ENCODE measurements at places on chromosomes 6 and 20. TPM values are rescaled to one million over a fixed set of nuclear protein-coding genes. Genes with fewer than 3 reads are reported as not detected.

ROS1 gene
- total RNA-seq, result not detected

ZSCAN16 gene
- 3.4 TPM for total RNA-seq

HLA-DQA2 gene
- 1.5 TPM for total RNA-seq

- no peak for DNase-seq
Measured at GRCh38 chr6:53476964-53477363, 67.9 kb downstream of the GCLC start.

- no peak for DNase-seq
Measured at GRCh38 chr20:5065879-5066383, 53.8 kb downstream of the PCNA start.

DNA sequence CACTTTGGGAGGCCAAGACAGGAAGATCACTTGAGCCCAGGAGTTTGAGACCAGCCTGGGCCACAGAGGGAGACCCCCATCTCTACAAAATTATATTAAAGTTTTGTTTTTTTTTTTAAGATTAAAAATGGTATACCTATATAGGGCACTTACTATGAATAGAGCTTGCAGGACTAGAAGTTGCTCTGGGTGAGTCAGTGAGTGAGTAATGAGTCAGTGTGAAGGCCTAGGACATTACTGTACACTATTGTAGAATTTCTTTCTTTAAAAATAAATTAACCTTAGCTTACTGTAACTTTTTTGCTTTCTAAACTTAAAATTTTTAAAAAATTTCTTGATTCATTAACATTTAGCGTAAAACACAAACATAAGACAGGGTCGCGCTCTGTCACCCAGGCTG, 29.7 kb downstream of the STK35 start:
- DNase-seq, result no peak

DNA sequence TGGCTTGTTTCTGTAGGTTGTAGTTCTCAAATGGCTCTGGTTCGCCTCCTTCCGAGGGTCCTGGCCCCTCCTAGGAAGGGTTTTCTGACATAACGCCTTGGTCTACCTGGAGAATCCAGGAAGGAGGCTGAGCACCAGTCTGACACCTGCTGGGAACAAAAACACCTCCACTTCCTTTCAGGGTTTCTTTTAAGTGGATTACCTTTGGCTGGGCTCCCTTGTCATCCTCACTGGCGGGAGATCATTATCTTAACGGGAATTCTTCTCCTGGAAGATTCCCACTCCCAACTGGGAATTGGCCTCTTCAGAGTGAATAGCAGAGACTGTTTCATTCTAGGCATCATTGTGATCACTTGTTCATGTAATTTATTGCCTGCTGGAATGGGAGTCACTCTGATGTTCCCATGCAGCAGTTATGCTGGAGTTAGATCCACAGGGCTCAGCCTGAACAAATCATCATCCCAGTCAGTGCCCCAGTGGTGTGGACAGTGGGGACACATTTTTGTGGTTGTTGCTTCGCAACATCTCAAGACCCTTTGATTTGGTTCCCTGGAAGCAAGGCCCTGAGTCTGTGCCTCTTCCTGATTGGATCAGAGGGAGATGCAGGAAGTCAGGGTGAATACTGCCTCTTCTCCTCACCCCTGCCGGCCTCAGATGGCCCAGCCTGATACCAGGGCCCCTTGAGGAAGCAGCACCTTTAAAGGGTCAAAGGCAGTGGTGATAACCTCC, 49.1 kb downstream of the LYRM2 start:
- no peak for DNase-seq
